SHP77 (cell line): ENCODE measurements at places on chromosomes 6 and 20.

GRCh38 chr6:8785223-8785622 is 349.9 kb upstream of the SLC35B3 start:
- DNase-seq = no peak

DNA sequence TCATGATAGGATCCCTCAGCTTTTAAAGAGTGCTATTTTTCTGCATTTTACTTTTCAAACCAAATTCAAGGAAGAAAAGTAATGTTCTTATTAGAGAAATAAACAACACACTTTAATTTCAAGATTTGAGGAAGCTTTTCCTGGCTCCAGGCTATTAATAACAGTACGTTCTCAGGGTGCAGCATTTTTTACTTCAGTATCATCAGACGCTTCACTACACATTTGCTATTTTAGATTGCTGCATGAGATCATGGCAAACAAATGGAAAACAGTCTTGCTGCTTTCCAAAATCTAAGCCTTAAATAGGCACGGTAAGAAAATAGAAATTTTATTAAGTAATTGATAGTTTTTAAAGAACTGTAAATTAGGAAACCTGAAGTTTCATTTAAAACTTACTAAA is 253.6 kb upstream of the EXOC2 start:
- no peak for DNase-seq

- DNase-seq = no peak
These were observed 1.1 kb downstream of the EIF2S2 start for GRCh38 chr20:34110745-34111641.

DNA sequence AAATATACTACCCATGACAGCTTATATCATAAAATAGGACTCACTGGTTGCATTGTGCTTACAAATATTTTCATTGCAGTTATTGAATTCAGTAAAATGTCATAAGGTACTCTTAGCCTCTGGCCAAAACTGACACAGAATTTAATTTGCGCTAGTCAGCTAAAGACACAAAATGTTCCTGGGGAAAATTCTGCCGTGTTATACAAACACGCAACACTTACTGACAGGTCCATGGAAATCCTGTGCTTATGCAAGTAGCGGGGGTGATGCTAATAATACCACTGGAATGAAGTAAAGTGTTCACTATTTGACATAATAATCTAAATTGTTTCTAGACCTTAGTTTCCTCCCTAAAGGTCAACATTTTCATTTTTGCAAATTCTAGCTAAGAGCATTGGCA is 354.4 kb upstream of the RSPO3 start:
- no peak for DNase-seq

- no peak for DNase-seq
These were observed 22.8 kb downstream of the OR2A4 start for GRCh38 chr6:131678442-131678841.

- DNase-seq = no peak
These were observed 44.5 kb downstream of the ARID1B start for GRCh38 chr6:156821707-156822106.

DNA sequence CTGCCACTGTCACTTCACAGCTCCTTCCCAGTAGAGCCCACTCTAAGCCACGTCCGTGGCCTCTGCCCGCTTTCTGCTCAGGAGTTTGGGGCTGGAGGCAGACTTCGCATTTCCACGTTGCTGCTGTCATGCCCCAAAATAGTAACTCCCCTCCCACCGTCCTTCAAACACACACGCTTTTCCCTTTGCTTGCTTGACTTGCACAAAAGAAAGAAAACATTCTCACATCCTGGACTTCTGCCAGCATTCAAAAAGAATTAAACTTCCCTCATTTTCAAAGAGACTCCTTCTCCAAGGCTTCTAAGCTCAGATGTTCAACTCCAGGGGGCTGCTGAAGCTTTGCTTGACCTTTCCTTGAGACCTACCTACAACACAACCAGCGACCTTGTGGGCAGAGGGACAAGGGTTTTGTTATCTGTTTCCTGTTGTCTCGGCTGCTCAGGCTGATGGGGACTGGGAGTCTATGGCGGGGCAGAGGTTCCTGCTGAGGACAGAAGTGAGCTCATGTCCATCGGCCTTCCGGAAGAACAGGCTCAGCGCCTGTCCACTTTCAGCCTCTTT is 263.8 kb upstream of the FOXQ1 start:
- DNase-seq = no peak
